Naive thymus-derived CD8-positive, alpha-beta T cell (primary cell): ENCODE measurements at places on chromosomes 1 and 21. TPM values are rescaled to one million over a fixed set of nuclear protein-coding genes. Genes with fewer than 3 reads are reported as not detected.
A peak's percentile ranks its signal among the peaks of the same experiment; 100 is the strongest.

DNA sequence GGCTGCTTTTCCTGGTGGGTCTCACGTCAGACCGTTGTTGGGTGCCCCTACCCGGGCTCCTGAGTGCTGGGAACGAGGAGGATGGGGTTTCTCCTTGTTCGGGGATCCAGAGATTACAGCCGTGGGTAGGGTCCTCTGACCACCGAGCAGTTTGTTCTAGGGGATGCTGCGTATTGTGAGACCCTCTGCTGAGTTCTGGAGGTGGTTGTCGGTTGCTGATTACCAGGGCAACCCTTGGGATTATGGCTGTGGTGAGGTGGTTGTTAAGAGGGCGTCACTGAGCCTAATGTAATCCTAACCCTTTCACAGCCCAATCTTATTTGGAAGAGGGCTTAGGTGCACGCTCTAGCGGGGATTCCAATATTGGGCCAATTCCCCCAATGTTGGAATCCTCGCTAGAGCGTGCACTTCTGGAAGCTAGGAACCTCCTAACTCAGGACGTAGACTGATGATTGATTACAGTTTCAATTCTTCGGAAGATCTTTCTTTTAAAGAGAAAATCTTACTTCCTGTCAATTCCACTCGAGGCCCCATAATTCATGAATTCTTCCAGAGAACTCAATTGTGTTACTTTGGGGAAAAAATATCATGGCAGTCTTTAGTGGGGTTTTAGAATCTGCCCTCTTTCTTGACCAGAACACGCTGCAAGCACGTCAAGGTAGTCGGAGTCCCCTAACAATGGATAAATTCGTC, 483 bp downstream of the TCEANC2 start:
- DNase-seq: no peak

Gene LAX1
- 29.2 TPM for polyA plus RNA-seq

Gene AMY2A
- polyA plus RNA-seq: not detected

GRCh38 chr1:53606651-53607051, 132.3 kb downstream of the GLIS1 start:
- no peak for DNase-seq

DNA sequence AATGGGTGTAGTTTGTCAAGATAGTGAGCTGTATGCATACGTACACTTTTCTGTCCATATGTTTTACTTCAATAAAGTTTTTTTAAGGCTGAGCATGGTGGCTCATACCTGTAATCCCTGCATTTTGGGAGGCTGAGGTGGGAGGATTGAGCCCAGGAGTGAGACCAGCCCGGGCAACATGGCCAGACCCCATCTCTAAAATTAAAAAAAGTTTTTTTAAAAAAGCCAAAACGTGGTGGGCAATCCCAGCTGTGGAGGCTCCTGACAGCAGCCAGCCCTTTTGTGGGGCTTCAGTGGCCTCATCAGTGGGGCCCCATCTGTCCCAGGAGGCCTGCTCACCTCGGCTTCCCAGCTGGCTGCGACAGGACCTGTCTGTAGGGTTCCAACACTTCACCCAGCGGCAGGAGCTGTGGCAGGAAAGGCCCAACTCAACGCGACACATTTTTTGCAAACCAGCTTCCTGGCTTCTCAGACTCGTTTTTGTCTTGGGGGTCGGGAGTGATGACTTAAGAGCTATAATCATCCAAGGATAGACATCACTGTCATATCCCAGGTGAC, 56.9 kb upstream of the LBR start:
- no peak for DNase-seq

Gene IL10
- polyA plus RNA-seq: not detected

DNA sequence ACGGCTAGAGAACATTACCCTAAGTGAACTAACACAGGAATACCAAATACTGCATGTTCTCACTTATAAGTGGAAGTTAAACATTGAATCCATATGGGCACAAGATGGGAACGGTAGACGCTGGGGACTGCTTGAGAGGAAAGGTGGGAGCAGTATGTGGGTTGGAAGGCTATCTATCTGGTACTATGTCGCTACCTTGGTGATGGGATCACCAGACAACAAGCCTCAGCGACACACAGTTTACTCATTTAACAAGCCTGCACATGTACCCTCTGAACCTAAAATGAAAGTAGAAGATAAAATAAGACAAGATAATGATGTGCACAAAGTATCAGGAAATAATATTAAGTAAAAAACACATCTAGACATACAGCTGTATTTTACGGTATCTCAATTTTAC, 819 bp downstream of the PYHIN1 start:
- no peak for DNase-seq

Gene TMEM82
- polyA plus RNA-seq: not detected

DNA sequence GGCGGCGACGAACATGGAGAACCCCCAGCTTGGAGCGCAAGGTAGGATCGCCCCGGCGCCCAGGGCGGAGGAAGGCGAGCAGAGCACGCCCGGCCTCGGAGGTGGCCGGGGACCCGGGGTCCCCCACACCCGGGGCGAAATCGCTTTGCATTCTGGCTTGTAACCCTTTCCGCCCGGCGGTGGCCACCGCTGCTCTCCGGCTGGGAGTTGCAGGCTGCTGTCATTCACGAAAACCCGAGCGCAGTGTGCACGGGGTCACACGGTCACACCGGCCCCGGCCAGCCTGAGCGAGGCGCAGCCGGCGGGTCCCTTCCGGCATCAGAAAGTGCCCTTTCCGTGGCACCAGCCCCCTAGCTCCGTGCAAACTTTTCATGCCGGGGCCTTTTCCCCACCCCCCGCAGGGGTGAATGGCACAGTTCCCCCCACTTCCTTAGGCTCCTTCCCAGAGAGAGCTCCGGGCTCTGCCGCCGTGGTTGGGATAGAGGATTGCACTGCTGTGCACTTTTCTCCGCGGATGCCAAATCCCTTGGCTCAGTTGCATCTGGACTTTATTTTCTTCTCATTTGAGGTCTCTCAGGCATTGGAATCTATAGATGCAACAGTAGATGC, 802 bp downstream of the KAZN start:
- DNase-seq: no peak

- no peak for DNase-seq
Measured at GRCh38 chr21:15468368-15468767, 261.4 kb upstream of the USP25 start.

DNA sequence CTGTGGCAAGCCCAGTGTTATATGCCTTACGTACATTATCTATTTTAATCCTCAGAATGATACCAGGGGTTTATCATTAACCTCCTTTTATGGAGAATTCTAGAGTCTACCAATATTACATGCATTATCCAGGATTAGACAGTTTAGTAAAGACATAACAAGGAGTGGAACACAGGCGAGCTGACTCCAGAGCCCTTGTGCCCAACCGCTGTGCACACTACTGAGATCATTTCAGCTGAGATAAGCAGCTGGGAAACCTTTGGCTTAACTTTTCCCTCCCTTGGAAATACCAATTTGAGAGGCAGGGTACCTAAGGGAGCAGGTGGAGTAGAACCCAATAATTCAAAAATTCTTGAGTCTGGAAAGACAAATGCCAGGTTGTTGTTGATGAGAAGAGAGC, 59.8 kb upstream of the ATP1B1 start:
- no peak for DNase-seq

DNA sequence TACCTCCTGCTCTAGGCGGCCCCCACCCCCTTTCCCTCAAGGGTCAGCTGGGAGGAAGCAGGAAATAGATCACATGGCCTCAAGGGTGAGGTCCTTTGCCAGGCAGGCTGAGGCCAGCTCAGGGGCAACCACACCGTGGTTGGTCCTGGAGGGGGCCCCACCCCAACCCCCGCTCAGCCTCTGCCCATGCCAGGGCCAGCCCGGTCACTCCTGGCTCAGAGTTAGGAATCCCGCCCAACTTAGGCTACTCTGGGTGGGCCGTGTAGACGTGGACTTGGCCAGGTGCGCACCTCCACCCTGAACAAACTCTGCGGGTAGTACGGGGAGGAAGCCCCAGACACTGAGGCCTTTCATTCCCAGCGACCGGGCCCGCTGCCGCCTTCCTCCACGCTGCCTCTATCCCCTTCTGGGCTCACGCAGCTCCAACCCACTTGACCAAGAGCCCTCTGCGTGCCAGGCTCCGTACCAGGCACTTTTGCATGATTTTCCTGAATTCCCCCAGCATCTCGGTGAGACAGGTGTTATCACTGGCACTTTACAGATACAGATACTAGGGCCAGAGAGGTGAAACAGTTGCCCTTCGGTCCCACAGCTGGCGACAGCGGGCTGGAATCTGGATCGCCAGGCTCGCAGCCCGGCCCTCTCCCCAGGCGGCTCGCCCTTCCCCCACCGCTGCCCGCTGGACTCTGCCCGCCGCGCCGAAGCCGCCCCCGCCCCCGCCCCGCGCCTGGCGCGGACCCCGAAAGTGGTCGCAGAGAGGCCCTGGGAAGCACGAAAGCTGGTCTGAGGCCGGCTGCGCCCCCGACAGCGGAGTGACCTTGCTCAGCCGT, 769 bp downstream of the GALE start:
- DNase-seq: no peak

GRCh38 chr1:110255392-110255787, 45.3 kb downstream of the KCNC4 start:
- DNase-seq: no peak

GRCh38 chr1:90291431-90292216, 296.7 kb downstream of the ZNF326 start:
- DNase-seq: no peak

- DNase-seq: no peak
Measured at GRCh38 chr1:247417831-247418230, 1.9 kb downstream of the NLRP3 start.

- DNase-seq: no peak
Measured at GRCh38 chr1:42152119-42152518, 1.1 kb upstream of the GUCA2B start.

- no peak for DNase-seq
Measured at GRCh38 chr21:33834801-33835500, 80.7 kb downstream of the ATP5PO start.

Gene KRTAP12-2
- not detected for polyA plus RNA-seq

GRCh38 chr1:68278221-68278620, 45.9 kb upstream of the WLS start:
- DNase-seq: no peak

- DNase-seq: no peak
Measured at GRCh38 chr1:154992721-154993571, 440 bp upstream of the LENEP start.

DNA sequence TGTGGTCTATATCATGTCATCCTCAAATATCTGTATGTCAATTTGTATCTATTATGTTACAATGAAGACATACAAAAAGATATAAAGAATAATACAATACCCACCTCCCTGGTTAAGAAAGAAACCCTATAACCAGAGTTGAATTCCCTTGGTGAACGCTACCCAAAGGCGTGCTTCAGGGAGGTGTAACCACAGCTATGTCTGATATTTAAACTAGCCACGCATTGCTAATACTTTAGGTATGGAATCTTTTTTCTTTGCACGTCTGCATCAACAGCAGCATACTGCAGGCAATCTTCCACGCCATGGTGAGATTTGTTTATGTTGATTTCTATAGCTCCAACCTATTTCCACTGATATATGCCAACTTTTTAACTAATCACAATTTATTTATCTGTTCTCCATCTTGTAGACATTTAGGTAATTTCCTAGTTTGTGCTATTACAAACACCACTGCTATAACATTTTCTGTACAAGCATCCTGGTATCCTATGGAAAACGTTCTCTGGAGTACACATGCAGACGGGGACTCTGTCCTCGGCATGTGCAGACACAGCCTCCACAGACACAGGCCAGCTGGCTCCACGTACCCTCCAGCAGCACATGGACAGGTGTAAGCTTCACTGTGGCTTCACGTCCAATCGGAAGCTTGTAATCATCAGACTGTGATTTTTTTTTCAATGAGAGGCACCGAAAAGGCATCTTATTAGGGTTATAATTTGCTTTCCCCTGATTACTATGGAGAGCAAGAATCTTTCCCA, 58.5 kb downstream of the HSF2BP start:
- no peak for DNase-seq

Gene KRTAP10-8
- polyA plus RNA-seq: not detected

- DNase-seq: peak; percentile 24
Measured at GRCh38 chr1:101506541-101507164, 269.8 kb downstream of the S1PR1 start.

- DNase-seq: no peak
Measured at GRCh38 chr1:238826891-238827290, 559.5 kb upstream of the CHRM3 start.

DNA sequence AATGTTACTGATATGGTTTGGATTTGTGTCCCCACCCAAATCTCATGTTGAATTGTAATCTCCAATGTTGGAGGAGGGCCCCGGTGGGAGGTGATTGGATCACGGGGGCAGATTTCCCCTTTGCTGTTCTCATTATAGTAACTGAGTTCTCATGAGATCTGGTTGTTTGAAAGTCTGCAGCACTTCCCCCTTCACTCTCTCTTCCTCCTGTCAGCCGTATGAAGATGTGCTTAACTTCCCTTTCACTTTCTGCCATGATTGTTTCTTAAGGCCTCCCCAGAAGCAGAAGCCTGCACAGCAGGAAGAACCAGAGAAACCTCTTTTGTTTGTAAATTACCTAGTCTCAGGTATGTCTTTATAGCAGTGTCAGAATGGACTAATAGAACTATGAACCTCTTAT, 28.4 kb downstream of the TRIM33 start:
- DNase-seq: peak; percentile 5

Gene UQCRHL
- polyA plus RNA-seq: 1.2 TPM
